HFFc6 (cell line): ENCODE measurements at places on chromosomes 5 and 9. TPM values are rescaled to one million over a fixed set of nuclear protein-coding genes. Genes with fewer than 3 reads are reported as not detected.

GRCh38 chr9:18699764-18700163 is 225.8 kb downstream of the ADAMTSL1 start:
- no peak overlapping the region for H3K27ac ChIP-seq
- H3K36me3 ChIP-seq = peaks cover 58% of the 10 kb centered on the region
- no peak for DNase-seq
- no peak overlapping the region for H3K4me3 ChIP-seq
- H3K27me3 ChIP-seq = no peaks in the 10 kb centered on the region

GRCh38 chr9:81073821-81074220 is 615.5 kb downstream of the TLE1 start:
- H3K36me3 ChIP-seq = no peaks in the 10 kb centered on the region
- no peak for DNase-seq
- H3K4me1 ChIP-seq = no peaks in the 10 kb centered on the region
- no peaks in the 10 kb centered on the region for H3K27me3 ChIP-seq
- no peak overlapping the region for H3K27ac ChIP-seq
- H3K4me3 ChIP-seq = no peak overlapping the region

DNA sequence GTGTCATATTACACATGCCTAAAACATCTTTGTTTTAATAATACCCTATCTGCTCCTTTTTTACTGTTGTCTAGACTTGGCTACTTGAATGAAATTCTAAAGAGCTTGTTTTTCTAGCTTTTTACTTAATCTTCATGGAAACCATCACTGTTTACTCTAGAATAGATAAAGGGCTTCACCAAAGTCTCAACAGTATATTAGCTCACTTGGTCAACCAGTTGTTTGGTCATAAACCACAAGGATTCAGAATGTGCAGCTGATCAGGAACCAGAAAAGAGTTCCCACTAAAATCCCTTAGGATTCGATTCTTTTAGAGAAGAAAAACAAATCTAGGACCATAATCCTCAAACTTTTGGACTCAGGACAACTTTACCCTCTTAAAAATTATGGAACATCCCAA is 38.0 kb downstream of the CDO1 start:
- no peak overlapping the region for H3K4me3 ChIP-seq
- H3K27me3 ChIP-seq = peaks cover 6% of the 10 kb centered on the region; the same call in 1 of the 2 replicates
- no peaks in the 10 kb centered on the region for H3K4me1 ChIP-seq
- no peak overlapping the region for H3K27ac ChIP-seq

DNA sequence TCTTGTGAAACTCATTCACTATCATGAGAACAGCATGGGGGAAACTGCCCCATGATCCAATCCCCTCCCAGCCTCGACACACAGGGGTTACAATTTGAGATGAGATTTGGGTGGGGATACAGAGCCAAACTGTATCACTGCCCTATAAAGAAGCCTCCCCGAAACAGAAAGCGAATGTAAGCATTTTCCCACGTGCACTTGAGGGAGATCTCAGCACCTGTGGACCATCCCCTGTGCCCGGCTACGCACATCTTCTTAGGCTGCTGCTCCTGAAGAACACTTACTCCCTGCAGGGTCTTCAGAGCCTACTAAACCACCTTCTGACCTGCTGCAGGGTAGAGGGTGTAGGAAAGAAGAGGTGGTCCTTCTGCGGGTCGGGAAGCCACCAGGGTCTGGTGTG is 410.2 kb upstream of the IRX2 start:
- H3K27ac ChIP-seq = no peak overlapping the region
- no peak for DNase-seq
- H3K27me3 ChIP-seq = peaks cover 2% of the 10 kb centered on the region; the same call in 1 of the 2 replicates

- DNase-seq = no peak
- H3K4me1 ChIP-seq = peaks cover 60% of the 10 kb centered on the region
- H3K27me3 ChIP-seq = no peaks in the 10 kb centered on the region; the same call in 1 of the 2 replicates
- H3K27ac ChIP-seq = no peak overlapping the region
Measured at GRCh38 chr5:132435447-132435846, 55.1 kb downstream of the IRF1 start.

GRCh38 chr9:87605676-87606075 is 108.0 kb downstream of the DAPK1 start:
- no peak overlapping the region for H3K27ac ChIP-seq
- no peaks in the 10 kb centered on the region for H3K36me3 ChIP-seq
- H3K27me3 ChIP-seq = peaks cover 15% of the 10 kb centered on the region

DNA sequence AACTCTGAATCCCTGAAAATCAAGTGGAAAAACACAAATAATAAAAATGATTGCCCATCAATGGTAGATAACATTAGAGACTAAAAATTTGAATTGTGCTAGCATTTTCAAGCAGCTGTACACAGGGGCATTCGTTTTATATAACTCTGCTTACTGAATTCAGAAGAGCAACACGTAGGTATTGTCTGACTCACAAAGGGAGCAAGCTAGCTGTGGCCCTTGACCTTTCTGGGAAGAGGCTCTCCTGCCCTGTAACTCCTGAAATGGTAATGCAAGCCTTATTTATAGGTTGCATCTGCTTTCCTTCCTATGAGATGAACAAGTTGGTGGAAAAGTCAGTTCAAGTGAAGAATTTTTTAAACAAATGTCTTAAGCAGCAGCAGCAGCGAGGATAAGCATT is 218.7 kb upstream of the EFNA5 start:
- H3K36me3 ChIP-seq = no peaks in the 10 kb centered on the region
- no peaks in the 10 kb centered on the region for H3K4me1 ChIP-seq
- no peaks in the 10 kb centered on the region for H3K27me3 ChIP-seq

DNA sequence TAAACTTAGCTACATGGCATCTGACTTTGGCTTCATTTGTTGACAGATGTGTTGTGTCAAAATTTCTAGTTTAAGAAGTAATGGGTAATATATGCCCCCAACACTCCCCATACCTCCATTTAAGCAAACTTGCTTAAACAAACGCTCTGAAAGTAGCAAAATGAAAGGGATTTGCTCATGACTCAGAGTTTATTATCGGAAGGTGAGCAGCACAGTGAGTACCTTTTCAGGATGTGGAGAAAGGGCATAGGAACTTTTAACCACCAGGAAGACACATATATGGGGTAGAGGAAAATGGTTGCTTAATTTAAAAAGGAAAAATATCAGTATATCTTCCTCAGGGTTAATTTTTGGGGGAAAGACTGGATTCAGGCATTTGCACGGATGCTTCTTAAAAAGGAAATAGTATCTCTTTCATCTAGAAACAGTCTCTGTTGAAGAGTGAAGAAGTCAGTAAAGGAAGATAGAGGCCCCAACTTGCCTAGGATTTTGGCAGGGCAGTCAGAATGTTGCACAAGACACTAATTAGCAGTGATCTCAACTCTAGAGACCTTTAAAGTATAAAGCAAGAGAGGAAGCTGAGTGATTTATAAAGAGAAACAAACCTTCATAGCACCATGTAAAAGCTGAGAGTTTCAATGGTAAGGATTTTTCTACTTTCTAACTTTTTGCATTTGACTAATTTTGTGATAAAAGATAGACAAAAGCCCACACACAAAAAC is 155.1 kb downstream of the TRIO start:
- 0 out of 2 replicates have a peak overlapping the region, but pooled peaks have one; percentile 14 for H3K4me3 ChIP-seq
- peaks cover 72% of the 10 kb centered on the region for H3K36me3 ChIP-seq
- peaks cover 12% of the 10 kb centered on the region for H3K27me3 ChIP-seq
- peak; percentile 28 for DNase-seq
- peak overlapping the region; percentile 70 for H3K27ac ChIP-seq

GRCh38 chr5:123611406-123611709 is 99.4 kb downstream of the CSNK1G3 start:
- H3K4me3 ChIP-seq = no peak overlapping the region
- H3K27ac ChIP-seq = no peak overlapping the region
- no peaks in the 10 kb centered on the region for H3K36me3 ChIP-seq
- peaks cover 13% of the 10 kb centered on the region for H3K4me1 ChIP-seq

DNA sequence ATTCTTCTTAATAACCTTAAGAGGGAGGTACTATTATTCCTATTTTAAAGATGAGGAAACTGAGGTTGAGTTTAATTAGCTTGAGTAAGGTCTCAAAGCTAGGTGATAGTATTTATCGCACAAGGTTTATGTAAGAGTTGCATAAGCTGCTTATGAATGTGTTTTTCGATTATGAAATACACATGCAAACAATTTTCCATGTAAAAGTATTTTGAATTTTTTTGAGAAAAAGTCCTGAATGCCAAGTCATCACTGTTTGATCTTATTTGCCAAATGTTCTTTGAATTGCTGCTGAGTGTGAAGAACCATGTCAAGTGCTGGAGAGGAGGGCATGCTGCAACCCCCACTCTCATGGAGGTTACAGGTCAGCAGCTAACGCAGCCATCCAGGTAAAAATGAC is 174.4 kb downstream of the CARTPT start:
- H3K4me3 ChIP-seq = no peak overlapping the region
- no peaks in the 10 kb centered on the region for H3K36me3 ChIP-seq
- peaks cover 22% of the 10 kb centered on the region for H3K4me1 ChIP-seq

GRCh38 chr5:118580949-118581348 is 407.4 kb downstream of the DTWD2 start:
- H3K27me3 ChIP-seq = peaks cover 3% of the 10 kb centered on the region; the same call in 1 of the 2 replicates
- no peak overlapping the region for H3K27ac ChIP-seq
- no peaks in the 10 kb centered on the region for H3K36me3 ChIP-seq
- H3K4me1 ChIP-seq = no peaks in the 10 kb centered on the region
- DNase-seq = no peak

DNA sequence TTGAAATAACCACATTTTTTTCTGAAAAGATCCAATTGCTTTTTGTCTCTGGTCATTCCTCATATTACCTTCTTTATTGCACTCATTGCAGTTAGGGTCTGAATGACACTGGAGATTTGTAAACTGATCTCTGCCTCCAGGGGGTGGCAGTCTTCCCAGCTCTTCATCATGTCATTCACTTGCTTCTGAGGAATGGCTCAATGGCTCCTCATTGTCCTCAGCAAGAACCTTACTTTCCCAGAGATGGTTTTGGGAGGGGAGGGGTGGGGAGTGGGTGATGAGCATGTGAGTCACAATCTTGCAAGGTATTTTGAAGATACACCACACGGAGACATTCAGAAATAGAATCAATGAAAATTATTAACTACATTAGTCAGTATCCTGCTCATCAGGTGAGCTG is 159.8 kb upstream of the GAS1 start:
- DNase-seq = no peak
- H3K4me3 ChIP-seq = no peak overlapping the region
- H3K36me3 ChIP-seq = no peaks in the 10 kb centered on the region; the same call in 1 of the 2 replicates
- H3K4me1 ChIP-seq = peaks cover 71% of the 10 kb centered on the region
- peak overlapping the region; percentile 73 for H3K27ac ChIP-seq

GRCh38 chr5:33691856-33692255 is 199.9 kb downstream of the ADAMTS12 start:
- peaks cover 78% of the 10 kb centered on the region for H3K4me1 ChIP-seq
- no peaks in the 10 kb centered on the region for H3K27me3 ChIP-seq
- H3K27ac ChIP-seq = peak overlapping the region; percentile 91
- no peak for DNase-seq
- H3K36me3 ChIP-seq = peaks cover 50% of the 10 kb centered on the region
- H3K4me3 ChIP-seq = peak overlapping the region; percentile 31; the same call in 1 of the 2 replicates

GRCh38 chr5:81016116-81016515 is 56.0 kb downstream of the RASGRF2 start:
- H3K27ac ChIP-seq = no peak overlapping the region
- H3K36me3 ChIP-seq = no peaks in the 10 kb centered on the region
- H3K27me3 ChIP-seq = no peaks in the 10 kb centered on the region; the same call in 1 of the 2 replicates
- H3K4me1 ChIP-seq = no peaks in the 10 kb centered on the region

DNA sequence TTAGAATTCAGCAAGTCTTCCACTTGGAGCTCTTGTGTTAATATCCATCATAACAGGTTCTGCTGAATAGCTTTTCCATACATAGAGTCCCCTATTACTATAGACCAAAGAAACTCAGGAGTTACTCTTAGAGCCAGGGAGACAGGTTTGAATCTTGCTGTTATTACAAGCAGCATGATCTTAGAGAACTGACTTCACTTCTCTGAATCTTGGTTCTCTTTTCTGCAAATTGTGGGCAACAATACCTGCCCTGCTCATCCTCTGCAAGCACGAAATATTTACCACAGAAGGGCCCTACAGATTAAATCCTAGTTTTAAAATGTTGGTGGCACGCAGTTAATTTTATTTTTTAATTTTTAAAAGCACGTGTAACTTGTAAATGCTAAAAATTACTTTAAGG is 111.7 kb downstream of the TLR4 start:
- H3K4me3 ChIP-seq = no peak overlapping the region
- no peaks in the 10 kb centered on the region for H3K36me3 ChIP-seq
- DNase-seq = no peak
- peaks cover 4% of the 10 kb centered on the region; the same call in 1 of the 2 replicates for H3K27me3 ChIP-seq
- H3K4me1 ChIP-seq = no peaks in the 10 kb centered on the region

- H3K27me3 ChIP-seq = peaks cover 1% of the 10 kb centered on the region
- no peaks in the 10 kb centered on the region for H3K4me1 ChIP-seq
- no peak overlapping the region for H3K4me3 ChIP-seq
- no peak for DNase-seq
- H3K27ac ChIP-seq = no peak overlapping the region
- peaks cover 4% of the 10 kb centered on the region; the same call in 1 of the 2 replicates for H3K36me3 ChIP-seq
Measured at GRCh38 chr5:64166201-64166959, 737 bp downstream of the RNF180 start.

DNA sequence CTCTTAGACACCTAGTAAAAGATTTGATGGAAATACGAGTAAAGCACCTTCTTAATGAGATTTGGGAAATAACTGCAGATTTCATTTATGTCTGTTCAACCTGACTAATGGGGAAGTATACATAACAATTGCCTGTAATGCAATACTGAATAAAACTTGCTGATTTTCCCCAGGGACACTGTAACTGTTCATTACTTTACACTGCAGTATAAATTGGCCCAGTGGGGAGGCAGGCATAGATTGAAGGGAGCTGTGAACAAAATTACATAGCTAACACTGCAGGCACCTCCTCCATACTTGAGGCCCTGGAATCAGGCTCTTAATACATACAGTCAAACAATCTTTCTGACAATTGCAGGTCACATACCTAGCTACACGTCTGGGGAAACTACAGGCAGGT is 216.2 kb downstream of the PTPRD start:
- H3K36me3 ChIP-seq = no peaks in the 10 kb centered on the region
- H3K27me3 ChIP-seq = no peaks in the 10 kb centered on the region
- no peak overlapping the region for H3K4me3 ChIP-seq
- DNase-seq = no peak
- H3K4me1 ChIP-seq = no peaks in the 10 kb centered on the region

- peak overlapping the region; percentile 58 for H3K27ac ChIP-seq
- H3K27me3 ChIP-seq = peaks cover 11% of the 10 kb centered on the region
- no peak for DNase-seq
- H3K4me3 ChIP-seq = no peak overlapping the region
- H3K36me3 ChIP-seq = peaks cover 31% of the 10 kb centered on the region
Measured at GRCh38 chr9:110148891-110149290, 59.1 kb downstream of the C9orf152 start.

Gene DAB2
- 226 to 285 TPM (median 227 TPM) in 3 replicates for total RNA-seq

Gene GPR21
- total RNA-seq = 0.18 to 0.26 TPM in 2 of 3 replicates, not detected in the other

Gene SLC34A1
- total RNA-seq = not detected in 3 replicates

Gene PCDHB16
- 2.0 and 3.4 TPM in 2 replicates for total RNA-seq

Gene CYFIP2
- total RNA-seq = 9.2 to 16.1 TPM (median 9.9 TPM) in 3 replicates

Gene PPP2R2B
- not detected in 3 replicates for total RNA-seq

Gene SLC1A3
- 0.34 TPM in 1 of 3 replicates, not detected in the others for total RNA-seq

Gene MSMP
- total RNA-seq = not detected in 3 replicates

Gene PRELID1
- 182 to 231 TPM (median 212 TPM) in 3 replicates for total RNA-seq

Gene PDE4D
- 1.3 to 6.0 TPM (median 2.3 TPM) in 3 replicates for total RNA-seq

Gene DDX4
- not detected in 3 replicates for total RNA-seq

Gene GAS1
- total RNA-seq = 5.2 to 8.3 TPM (median 8.1 TPM) in 3 replicates

Gene ZNF879
- 2.4 to 2.9 TPM (median 2.8 TPM) in 3 replicates for total RNA-seq
